ENCODE measurements at places on chromosomes 7 and 10.

DNA sequence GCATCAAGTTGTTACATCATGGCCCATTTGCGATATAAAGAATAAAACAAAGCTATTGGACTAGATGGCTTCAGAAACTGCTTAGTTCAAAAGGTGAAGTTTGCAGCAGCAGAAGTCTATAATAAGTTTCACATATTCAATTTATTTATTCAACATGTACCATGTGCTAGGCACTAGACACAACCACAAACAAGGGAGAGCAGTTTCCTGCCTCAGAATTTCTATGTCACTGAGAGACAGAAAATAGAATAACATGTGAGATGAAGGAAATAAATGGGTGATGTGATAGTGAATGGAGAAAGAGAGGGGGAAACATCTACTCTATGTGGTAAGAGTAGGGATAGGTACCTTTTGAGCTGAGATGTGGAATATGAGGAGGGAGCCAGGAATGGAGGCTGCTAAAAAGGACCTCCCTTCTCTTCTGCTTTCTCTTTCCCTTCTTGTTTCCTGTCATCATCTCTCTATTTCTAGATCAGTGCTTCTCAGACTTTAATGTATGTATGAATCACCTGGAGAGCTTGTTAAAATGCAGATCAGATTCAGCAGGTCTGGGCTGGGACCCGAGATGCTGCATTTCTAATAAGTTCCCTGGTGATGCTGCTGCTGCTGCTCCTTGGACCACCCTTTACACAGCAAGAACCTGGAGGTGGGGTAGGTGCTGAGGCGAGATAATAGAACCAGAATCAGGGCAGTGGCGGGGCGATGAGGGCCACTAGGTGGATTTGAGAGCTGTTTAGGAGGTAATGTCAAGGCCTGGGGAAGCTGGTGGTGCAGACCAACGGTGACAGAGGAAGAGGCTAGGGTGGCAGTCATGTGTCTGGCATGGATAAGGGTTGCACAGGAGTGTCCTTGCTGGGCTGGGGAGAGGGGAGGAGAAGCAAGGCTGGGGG, 13.7 kb upstream of the INMT start:
- no peak for DNase-seq

DNA sequence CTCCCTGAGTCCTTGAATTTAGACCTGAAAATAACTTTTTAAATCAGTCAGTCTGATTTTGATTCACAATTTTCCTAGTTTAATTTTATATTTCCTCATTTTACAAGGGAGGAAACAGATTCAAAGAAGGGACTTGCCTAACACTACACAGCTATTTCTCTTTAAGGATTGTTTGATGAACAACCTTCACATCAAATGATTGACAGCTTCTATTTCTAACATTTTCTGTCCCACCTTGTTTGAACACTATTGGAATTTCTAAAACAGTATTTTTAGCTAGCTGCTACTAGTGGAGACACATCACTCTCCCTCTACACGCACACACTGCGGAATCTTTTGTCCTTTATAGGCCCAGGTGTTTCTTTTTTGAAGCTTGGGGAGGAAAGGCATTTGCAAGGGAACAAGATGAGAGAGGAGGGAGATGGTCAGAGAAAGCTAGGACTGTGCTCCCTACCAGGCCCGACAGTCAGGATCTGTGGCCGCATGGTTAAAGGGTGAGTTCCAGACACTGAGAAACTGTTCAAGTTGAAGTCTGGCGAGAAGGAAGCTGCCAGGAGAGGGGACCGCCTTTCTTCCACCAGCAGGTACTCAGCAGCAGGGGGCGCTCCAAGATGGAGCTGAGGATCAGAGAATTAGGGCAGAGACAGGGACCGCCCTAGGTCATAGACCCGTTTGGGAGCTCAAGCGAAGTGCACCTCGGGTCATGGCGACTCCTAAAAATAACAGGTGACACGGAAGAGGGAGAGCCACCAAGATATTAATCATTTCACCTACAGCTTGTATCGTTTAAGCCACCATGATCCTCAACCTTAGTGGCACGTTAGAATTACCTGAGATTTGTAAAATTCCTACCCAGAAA, 49.7 kb downstream of the DNAJC12 start:
- DNase-seq = no peak

DNA sequence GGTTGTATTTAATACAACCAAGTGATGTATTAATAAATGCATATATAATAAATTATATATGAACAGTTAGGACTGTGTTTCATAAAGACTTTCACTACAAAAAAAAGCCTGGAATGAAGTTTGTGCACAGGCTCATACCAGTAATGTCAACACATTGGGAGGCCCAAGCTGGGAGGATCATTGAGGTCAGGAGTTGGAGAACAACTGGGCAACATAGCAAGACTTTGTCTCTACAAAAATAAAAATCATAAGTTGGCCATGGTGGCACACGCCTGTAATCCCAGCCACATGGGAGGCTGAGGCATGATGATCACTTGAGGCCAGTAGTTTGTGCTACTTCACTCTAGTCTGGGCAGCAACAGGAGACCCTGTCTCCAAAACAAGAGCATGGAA, 15.8 kb upstream of the SVIL start:
- DNase-seq = no peak

GRCh38 chr10:125562737-125563136, 120.2 kb downstream of the TEX36 start:
- DNase-seq = no peak

GRCh38 chr10:23281044-23281433, 63.6 kb downstream of the C10orf67 start:
- DNase-seq = no peak

- no peak for DNase-seq
Observed at GRCh38 chr10:96260014-96260413, 11.4 kb downstream of the BLNK start.

- DNase-seq = no peak
Observed at GRCh38 chr10:22443175-22443901, 98.0 kb downstream of the SPAG6 start.

DNA sequence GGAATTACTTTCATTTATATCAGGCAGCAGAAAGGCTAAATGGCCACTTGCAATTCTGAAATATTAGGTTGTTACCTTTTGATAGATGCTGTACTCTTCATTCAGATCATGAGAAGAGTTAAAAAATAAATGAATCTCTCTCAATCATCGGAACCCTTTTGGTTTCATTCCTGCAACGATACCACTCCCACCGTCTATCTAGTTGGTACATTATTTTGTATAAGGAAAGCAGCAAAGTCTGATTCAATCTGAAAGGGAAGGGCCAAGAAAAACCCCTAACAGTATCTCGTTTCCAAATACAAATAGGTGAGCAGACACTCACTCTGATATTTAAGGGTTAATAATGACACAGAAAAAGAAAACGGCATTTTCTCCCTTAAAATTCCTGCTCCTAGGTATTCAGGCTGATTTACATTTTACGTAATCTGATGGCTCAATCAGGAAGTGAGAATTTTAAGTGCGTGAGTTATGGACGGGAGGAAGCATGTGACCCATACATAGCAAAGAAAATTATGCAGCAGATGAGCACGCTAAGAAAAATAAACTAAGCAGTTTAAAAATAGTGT, 209.4 kb upstream of the KLF14 start:
- no peak for DNase-seq

DNA sequence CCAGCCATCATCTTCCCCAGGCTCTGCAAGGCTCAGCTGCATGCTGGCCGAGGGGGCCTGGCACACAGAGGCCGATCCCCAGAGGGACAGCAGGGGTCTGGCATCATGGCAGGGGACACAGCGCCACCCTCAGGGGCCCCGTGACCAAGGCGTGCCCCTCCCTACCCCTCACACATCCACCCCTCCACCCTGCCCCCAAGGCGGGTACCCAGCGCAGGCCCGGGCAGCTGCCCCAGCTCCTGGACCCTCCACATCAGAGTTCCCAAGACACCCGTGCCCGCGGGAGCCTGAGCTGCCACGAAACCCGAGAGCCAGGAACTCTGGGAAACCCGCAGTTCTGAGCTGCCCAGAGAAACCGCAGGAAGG, 46.5 kb upstream of the TNRC18 start:
- no peak for DNase-seq

DNA sequence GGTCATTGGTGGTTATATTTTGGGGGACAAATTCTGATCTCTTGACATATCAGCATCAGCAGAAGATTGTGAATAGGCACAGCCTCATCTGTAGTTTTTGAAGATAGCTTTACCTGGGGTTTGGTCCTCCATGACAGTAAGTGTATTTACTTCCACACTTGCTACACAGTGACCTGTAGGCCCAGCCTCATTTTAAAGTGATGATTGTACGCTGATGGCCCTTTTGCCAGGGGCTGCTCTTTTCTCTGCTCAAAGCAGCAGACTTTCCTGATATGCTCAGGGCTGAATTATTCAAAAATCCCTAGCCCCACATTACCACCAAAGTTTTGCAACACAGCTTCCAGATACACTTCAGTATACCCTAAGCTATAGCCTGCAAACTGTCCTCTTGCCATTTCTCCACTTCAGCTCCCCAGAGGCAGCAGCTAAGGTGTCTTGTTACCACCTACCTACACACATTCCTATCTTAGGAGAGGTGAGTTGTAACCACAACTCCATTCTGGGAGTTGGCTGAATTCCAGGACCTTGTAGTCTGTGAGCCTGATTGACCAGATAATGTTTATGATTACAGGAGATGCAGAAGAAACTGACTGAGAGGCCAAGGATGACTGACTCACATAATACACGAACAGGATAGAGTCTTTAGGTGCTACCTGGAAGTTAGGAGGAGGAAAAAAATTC, 6.0 kb downstream of the ASB4 start:
- no peak for DNase-seq

GRCh38 chr10:132206806-132207535, 20.2 kb downstream of the DPYSL4 start:
- no peak for DNase-seq

GRCh38 chr7:157292770-157293412, 43.9 kb upstream of the DNAJB6 start:
- DNase-seq = no peak

DNA sequence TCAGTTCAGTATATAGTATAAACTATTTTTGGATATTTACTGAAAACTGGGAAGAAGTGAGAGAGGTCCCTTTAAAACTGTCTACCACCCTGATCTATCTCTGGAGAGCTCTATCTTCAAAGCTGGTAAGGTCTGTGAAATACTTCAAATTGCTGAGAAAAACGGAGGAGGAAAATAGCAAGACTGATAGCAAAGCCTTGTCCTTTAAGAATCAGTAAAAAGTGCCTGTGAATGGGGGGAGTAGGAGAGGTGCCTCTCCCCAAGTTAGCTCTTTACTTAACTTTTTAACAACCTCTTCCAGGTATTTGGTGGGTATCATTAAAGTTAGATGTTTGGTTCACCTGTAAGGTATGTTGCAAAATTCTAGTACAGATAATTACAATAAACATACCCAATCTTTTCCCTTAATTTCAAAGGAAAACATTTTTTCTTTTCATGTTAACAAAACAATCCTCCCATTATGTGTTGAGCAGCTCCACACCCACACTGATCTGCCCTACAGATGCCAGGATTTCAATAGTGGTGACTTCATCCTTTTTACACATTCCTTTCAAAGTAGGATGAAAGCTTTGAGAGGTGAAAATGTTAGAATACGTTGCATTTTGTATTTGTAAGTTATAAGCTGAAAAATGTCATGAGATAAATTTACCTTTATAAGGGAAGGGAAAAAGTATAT, 149.2 kb downstream of the CRPPA start:
- no peak for DNase-seq

- DNase-seq = no peak
Observed at GRCh38 chr10:109237682-109238081, 685.6 kb downstream of the XPNPEP1 start.

DNA sequence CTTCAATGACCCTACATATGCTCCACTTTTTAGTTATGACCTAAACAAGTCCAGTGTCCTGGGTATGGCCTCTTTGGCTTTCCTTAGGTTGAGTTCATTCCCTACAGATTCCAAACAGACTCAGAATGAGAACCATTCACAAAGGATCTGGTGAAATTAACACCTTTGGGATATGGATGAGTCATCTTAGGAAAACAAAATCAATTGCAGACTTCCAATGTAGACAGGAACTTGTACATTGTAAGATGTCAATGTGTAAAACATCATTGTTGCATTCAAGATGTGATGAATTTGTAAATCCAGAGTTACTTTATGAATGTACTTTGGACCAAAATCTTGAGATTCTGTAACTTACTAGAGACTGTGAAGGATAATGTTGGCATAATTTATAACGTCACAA, 43.4 kb upstream of the HECTD2 start:
- no peak for DNase-seq

DNA sequence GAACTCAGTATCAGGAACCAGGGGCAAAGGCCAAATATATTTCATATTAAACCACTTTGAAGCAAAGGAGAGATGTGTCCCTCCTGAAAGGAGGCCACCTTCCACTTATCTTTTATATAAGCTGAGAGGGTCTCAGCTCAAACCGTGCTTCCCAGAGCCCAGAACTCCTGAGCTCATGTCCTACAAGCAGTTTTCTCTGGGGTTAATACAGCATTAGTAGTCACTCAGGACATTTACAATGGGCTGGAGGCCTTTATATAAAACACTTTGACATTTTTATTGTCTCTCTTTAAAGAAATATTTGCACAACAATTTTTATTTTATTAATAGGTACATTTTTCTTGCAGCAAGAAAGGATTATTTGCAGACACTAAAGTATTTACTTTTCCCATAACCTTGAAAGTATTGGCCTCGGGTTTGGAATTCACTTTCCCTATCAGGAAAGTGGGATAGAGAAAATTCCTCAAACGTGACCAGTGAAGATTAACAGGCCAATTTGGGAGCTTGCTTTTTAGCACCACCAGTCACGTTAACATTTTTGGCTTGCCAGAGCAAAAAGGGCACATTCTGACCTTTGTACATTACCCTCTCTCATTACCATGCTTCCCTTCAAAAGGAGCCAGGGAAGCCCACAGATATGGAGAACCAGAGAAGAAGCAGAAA, 464.9 kb upstream of the NRP1 start:
- DNase-seq = no peak

GRCh38 chr10:103859161-103860086, 4.0 kb upstream of the SH3PXD2A start:
- no peak for DNase-seq

GRCh38 chr10:96988426-96988825, 156.3 kb downstream of the LCOR start:
- no peak for DNase-seq

- DNase-seq = no peak
Observed at GRCh38 chr10:62749093-62749683, 55.3 kb upstream of the ADO start.

DNA sequence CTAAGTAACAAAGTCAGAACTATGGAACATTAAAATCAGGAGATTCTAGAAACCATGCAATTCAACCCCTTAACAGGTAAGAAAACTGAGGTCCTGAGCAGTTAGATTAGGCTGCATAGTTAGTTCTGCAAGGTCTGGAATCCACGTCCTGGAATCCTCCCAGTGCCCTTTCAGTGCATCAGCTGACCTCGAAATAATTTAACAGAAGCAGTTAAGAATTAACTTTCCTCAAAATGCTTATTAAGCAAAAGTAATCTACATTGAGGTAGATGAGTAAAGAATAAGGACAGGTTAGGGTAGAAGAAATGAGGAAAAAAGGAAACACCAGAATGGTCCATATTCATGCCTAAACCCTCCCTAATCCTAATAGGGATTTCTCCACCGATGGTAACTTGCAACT, 37.6 kb downstream of the GSAP start:
- no peak for DNase-seq

GRCh38 chr10:58307676-58308075, 27.1 kb upstream of the UBE2D1 start:
- DNase-seq = no peak

GRCh38 chr10:30433306-30433729, 666 bp upstream of the MAP3K8 start:
- no peak for DNase-seq

Measured in thoracic aorta (tissue), 2 donors.